HepG2 (cell line): ENCODE measurements at places on chromosomes 4 and X.

DNA sequence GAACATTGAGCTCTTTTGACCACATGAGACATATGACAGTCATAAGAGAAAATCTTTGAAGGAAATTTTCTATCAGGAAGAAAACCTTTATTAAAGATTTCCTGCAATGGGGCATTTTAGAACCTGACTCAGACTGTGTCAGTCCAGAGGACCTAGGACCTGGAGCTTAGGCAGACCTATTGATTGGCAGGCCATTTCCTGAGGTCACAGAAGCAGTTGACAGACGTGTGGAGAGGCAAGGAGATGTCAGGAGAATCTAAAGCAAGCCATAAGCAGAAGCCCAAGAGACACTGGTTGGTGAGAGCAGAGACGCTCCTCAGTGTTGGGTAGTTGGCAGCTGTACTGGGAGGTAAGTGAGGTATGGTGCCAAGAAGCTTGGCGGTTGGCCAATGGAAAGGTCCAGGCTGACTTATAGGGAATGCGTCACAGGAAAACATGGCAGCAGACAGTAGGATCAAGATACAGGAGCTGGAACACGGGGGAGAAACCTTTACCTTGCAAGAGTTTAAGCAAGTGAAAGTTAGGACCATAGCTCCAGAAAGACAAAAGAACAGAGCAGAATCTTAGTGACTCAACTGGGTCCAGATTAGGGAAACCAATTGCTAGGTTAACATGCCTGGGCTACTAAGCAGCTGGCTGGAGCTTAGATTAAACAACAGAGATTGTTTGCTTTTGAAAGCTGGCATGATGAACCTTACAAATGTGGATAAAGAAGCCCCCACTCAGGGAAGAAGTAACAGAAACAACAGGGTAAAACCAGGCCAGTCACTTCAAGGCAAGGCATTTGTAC is 18.6 kb downstream of the PALLD start:
- DNase-seq: no peak

DNA sequence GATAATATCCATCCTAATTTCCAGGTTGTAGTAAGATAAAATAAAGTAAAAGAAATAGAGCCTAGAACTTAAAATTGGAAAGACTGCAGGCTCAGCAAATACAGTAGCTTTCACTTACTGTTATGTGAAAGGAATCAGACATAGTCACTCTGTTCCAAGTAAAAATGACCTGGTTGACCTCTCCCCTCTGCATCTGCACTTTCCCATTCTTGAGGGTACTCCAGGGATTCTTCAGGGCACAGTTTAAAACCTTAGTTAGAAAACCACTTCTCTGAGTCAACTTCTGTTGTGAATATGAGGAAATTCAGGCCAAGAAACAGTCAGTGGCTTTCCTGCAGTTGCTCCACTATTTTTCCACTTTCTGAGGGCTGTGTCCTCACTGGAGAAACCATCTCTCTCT is 42.9 kb downstream of the FRAS1 start:
- DNase-seq: no peak

DNA sequence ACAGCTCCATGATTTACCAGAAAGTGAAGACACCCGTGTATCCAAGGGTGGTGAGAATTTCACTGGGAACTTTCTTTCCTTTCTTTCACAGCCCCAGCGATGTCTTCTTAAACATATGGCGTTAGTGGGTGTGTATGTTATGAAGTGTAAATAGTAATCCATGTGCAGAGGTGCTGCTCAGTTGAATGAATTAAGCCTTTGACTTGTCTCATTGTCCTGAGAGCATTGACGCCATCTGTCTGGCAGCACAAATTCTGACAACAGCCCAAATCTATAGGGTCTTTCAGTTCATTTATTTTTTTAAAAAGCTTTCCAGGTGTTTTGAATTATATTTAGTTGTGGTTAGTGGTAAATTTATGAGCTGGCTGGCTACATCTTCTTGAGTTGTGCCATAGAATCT is 69.4 kb downstream of the CLCN5 start:
- no peak for DNase-seq

DNA sequence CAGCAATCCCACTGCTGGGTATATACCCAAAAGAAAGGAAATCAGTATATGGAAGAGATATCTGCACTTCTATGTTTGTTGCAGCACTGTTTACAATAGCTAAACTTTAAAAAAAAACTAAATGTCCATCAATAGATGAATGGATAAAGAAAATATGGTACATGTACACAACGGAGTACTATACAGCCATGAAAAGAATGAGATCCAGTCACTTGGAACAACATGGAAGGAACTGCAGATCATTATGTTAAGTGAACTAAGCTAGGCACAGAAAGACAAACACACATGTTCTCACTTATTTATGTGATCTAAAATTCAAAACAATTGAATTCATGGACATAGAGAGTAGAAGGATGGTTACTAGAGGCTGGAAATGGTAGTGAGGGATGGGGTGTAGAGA is 400.7 kb downstream of the ZNF674 start:
- DNase-seq: no peak
